ENCODE measurements at places on chromosomes 4 and X. TPM values are rescaled to one million over a fixed set of nuclear protein-coding genes. Genes with fewer than 3 reads are reported as not detected.

Gene AIFM1
- polyA plus RNA-seq: 16.3 TPM

Gene NLGN4X
- polyA plus RNA-seq: 0.06 TPM

Gene VEGFD
- 0.57 TPM for polyA plus RNA-seq

Gene PCDH10
- 0.04 TPM for polyA plus RNA-seq

Gene NDP
- 0.01 TPM for polyA plus RNA-seq

Gene MAPK10
- polyA plus RNA-seq: 1.5 TPM

Gene MAP9
- 0.47 TPM for polyA plus RNA-seq

Gene PCDH18
- 1.8 TPM for polyA plus RNA-seq

Gene MAGEC3
- not detected for polyA plus RNA-seq

Gene CNGA1
- 8.8 TPM for polyA plus RNA-seq

Gene SAT1
- 644 TPM for polyA plus RNA-seq

Gene HAND2
- polyA plus RNA-seq: 2.0 TPM

Gene FAM9C
- polyA plus RNA-seq: not detected

Gene FOXP3
- polyA plus RNA-seq: 0.59 TPM

Gene RPS6KA6
- polyA plus RNA-seq: 0.48 TPM

Gene IRS4
- 0.01 TPM for polyA plus RNA-seq

Gene MTM1
- 5.0 TPM for polyA plus RNA-seq

Gene ZAR1
- not detected for polyA plus RNA-seq

Gene TMLHE
- polyA plus RNA-seq: 7.7 TPM

Gene PDZD4
- polyA plus RNA-seq: 4.0 TPM

Gene MGAT4D
- polyA plus RNA-seq: not detected

Gene ESX1
- polyA plus RNA-seq: not detected

Gene GLRA2
- polyA plus RNA-seq: not detected

Gene ZFYVE28
- 5.2 TPM for polyA plus RNA-seq

Gene PLXNB3
- 12.4 TPM for polyA plus RNA-seq

Gene PPBP
- polyA plus RNA-seq: not detected

All from esophagus (tissue), 2 donors.